ENCODE measurements at places on chromosomes 2 and 18.

GRCh38 chr18:32468147-32468845 is 2.4 kb downstream of the GAREM1 start:
- DNase-seq = no peak

- no peak for DNase-seq
Observed at GRCh38 chr18:46209161-46209560, 105.0 kb downstream of the HAUS1 start.

- no peak for DNase-seq
Observed at GRCh38 chr18:73737990-73738389, 409.6 kb downstream of the FBXO15 start.

GRCh38 chr2:20525041-20526035 is 78.5 kb downstream of the RHOB start:
- DNase-seq = no peak

DNA sequence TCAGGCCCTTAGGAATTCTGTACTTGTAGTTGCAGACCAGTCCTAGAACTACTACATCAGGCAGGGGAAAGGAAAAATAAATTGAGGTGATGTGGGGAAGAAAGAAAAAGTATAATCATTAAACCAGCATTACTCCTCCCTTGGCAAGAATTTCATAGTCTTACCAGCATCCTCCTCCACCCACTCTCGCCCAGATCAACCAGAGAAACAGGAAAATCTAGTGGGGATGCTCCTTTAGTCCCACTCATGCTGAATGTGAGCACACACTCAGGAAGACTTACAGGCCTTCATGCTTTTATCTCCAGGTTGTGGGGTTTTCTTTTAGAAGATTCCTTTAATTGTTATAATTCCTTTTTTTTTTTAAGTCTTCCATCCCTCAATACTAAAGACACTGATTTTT is 129.3 kb upstream of the CCDC150 start:
- no peak for DNase-seq

- DNase-seq = no peak
Observed at GRCh38 chr2:222743251-222743812, 71.9 kb downstream of the MOGAT1 start.

- no peak for DNase-seq
Observed at GRCh38 chr18:59155153-59155552, 15.5 kb downstream of the SEC11C start.

DNA sequence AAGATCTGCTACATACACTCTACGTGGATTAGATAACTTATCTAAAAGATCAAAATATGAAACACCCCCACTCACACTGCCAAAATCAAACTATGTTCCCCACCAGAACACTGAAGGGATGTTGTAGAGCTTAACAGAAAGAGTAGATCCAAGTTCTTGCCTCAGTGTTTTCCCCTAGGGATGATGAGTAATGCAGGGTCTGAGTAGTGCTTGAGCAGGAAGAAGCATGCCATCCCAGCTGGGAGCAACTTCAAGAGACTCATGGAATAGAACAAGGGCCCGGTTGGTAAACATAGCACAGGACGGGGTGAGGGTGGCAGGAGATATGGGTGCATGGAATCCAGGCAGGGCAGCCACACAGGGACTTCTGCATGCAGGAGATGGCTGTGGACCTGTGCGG is 74.3 kb downstream of the SNTG2 start:
- DNase-seq = no peak

DNA sequence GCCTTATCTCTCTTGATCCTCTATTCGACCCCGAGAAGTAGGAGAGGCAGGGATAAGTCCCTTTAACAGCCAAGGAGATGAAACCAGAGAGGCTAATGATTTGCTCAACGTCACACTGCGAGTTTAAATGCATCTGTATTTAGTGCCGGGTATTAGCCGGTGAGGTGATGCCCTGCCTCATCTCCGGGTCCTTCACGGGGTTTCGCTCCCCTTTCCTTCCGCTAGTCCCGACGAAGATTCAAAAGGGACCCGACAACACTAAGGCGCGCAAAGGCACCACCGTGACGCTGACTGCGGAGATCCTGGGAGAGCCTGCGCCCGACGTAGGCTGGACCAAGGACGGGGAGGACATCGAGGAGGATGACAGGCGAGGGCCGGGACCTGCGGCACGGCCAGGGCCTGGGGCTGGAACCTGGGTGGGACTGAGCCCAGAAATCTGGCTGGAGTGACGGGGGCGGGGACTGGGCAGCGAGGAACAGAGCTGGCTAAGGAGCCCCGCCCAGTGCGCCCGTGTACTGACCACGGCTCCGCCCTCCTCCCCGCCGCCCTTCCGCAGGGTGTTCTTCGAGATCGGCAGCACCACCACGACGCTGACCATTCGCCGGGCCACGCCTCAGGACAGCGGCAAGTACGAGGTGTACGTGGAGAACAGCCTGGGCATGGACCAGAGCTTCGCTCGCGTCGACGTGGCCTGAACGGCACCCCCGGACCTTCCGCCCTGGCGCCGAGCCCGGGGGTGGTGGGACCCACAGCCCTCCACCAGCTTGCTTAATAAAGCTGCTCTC is 1.0 kb upstream of the GMPPA start:
- peak; percentile 85 for DNase-seq

DNA sequence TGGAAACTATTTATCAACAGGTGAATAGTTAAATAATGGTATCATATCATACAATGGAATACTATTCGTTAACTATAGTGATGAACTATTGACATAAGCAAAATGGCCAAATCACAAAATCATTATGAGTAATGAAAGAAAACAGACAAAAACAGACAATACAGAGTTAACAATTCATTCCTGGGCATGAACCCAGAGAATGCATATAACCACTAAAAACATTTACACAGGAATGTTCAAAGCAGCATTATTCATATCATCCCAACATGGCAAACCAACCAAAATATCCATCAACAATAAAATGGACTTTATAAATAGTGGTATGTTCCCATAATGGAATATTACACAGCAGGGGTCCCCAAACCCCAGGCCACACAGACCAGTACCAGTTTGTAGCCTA is 131.2 kb upstream of the CYP1B1 start:
- DNase-seq = no peak

DNA sequence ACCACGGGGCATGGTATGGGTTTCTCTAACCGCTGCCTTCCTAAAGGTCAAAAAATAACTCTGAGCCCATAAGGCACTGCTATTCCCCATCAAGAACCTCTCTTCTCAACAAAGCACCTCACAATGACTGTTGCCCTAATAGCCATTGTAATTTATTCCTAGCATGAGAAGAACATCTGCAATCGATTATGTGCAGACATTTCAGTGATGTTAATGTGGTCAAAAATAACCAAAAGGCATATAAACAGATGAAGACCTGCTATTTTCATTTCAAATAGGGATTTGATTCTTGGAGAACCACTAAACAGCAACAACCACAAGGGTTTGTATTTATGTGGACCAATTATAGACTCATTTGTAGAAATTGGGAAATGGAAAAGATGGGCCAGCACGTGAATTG is 356.6 kb downstream of the FBXO15 start:
- DNase-seq = no peak

DNA sequence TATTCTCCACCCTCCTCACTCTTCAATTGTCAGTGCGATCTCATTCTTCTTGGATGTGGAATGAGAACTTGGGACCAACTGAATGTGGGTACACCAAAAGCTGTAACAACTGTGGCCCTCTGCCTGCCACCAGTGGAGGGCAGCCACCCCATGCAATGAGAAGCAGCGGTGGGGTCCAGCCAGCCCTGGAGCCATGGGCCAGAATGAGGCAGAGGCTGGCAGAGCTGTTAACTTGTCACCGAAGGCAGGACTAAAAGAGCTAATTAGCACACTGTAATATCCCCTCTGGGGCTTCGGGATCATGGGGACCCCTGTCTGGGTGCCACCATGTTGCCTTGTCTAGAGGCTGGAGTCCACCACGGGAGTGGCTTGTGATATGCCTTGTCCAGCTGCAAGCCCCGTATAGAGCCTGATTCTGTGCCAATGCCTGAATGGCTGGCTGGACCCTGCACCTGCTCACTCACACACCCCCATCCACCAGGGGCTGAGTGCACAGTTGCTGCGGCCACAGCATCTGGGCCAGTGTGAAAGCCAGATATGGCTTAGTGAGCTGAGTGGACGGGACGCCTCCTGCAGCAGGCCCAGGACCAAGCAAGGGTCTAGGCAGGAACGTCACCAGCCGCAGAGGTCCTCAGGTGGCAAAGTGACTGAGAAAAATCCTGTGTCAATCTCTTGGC is 680.5 kb downstream of the DSC3 start:
- DNase-seq = no peak

DNA sequence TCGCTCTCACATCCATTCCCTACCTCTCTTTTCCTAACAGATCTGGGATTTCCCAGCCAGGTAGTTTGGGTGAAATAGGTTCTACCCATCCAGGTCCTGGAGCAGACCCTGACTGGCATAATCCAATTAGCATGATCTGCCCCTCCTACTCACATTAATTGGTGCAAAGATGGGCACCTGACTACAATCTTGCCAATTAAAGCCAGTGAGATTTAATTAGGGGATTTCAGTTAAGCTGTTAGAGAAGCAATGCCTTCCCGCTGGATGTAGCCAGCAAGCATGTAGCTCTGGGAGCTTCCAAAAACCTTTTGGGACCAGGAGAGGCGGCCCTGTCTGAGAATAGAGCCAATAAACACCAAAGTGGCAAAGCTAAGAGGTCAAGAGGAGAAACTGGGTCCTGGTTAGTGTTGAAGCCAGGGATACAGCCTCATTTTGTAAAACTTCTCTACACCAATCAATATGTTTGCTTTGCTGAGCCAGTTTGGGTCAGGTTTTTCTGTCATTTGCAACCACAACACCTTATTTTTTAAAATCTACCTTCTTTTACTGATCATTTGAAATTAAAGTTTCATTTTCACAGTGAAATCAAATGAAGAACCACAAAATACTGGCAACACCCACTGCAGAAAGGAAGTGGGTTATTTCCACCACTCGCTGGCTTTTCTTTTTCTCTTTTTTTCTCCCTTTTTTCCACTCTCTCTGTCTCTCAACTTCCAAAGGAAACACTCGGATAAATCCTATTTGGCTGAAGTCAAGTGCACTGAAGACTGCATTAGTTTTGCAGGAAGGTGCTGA is 3.2 kb upstream of the TTC39C start:
- DNase-seq = no peak

DNA sequence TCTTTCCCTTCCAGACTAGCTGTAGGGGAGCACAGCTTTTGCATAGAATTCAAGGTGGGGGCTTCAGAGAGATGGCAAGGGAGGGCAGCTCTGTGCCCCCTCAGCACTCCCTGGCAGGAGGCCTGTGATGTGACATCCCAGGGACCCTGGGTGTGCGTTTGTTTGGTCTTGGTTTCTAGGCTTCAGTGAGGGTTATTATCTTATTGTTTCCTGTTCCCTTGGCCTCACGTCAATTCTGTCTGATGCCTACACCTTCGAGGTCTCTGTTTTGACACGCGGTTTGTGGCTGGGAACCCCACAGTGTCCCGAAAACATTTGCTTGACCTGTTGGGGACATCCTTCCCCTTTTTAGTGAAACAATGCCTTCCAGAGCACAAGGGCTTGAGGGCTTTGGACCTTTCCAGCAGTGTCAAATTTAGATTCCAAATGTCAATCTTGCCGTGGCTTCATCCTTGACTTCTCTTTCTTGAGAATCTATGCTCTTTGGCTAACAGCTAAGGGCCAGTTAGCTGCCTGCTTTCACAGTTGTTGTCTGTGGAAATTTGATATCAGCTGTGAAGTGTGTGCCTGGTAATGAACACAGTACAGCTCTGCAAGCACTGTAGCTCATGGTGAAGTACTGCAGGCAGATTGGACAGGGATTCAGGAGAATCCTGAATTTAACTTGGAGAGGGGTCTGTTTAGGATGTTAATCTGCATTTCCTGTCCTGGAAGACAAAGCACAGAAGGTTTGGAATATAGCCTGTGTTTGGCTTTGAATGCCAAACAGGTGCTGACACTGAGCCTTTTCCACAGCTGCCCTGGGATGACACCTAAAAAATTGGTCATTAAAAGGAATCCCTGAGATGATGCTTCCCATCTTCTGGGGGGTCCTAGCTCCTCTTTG is 108.2 kb upstream of the CXCR4 start:
- no peak for DNase-seq

DNA sequence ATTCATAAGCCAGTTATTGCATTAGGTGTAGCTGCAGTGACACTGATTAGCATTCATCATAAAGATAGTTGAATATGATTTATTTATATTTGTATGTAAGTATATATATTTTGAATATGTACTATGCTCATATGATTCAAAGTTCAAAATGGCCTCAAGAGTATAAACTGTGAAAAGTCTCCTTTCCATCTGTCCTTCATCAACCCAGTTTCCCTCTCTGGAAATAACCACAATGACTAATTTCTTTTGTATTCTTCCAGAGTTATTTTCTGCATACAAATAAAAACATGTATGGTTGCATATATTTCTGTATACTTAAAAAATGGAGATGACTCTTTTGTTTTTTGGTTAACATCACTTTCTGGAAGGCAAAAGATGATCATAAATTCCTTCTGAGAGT is 95.2 kb downstream of the CAMKMT start:
- no peak for DNase-seq

DNA sequence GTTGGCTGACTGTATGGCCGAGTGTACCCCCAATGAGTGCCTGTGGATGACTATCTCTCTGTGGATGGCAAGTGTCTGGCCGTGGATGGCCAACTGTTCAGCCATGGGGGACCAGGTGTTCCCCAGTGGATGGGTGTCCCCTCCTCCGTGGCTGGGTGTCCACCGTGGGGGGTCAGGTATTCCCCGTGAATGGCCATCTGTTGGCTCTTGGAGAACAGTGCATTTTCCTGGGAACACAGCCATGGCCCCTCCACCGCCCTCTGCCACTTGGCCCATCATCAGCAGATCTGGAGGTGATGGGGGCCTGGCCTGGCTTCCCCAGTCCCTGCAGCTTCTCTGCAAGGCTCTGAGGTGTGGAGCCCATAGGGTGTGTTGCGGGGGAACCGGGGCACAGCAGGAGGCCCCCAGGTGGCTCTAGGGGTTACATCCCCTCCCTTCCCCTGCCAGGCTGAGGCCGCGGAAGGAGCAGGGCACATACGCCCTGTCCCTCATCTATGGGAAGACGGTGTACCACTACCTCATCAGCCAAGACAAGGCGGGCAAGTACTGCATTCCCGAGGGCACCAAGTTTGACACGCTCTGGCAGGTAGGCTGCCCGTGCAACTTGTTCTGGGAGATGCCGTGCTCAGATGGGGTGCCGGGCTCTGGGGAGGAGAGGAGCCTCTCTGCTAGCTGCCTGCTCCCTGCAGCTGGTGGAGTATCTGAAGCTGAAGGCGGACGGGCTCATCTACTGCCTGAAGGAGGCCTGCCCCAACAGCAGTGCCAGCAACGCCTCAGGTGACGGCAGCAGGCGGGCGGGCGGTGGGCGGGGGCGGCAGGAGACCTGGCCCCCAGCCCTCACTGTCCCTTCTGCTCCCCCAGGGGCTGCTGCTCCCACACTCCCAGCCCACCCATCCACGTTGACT is 19.3 kb downstream of the ZAP70 start:
- DNase-seq = peak; percentile 44

DNA sequence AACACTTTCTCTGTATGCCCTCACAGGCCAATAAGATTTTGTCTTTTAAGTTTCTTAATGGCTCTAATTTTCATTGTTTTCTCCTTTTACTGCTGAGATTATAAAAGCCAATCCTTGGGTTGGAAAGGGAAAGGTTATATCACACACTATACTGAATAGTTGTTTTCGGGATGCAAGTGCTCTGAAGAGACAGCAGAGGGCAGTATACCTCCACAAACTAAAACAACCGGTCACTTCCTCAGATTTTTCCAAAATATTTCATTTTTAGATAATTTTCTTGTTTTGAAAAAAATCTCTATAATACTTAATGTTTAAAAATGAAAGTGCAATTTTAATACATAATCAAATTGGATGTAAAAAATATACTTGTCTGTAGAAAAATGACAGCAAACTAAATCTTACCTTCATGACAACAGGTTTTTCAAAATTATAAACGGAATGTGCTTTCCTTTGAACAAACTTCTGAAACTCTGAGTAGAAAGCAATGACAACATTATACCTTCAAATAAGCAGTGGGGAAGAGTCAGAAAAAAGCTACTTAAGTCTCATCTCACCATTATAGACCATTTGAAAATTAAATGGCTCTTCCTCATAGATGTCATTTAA is 82.7 kb downstream of the ORC4 start:
- no peak for DNase-seq

Measured in RWPE2 (cell line).